Activated CD4-positive, alpha-beta T cell treated with anti-CD3 and anti-CD28 coated beads, Interleukin-2, Interleukin-6, amounts not matched to agents 100 ng/mL and 50 ng/mL, durations not matched to agents 16 hours and 8 hours (primary cell): ENCODE measurements at places on chromosomes 2 and 18.

DNA sequence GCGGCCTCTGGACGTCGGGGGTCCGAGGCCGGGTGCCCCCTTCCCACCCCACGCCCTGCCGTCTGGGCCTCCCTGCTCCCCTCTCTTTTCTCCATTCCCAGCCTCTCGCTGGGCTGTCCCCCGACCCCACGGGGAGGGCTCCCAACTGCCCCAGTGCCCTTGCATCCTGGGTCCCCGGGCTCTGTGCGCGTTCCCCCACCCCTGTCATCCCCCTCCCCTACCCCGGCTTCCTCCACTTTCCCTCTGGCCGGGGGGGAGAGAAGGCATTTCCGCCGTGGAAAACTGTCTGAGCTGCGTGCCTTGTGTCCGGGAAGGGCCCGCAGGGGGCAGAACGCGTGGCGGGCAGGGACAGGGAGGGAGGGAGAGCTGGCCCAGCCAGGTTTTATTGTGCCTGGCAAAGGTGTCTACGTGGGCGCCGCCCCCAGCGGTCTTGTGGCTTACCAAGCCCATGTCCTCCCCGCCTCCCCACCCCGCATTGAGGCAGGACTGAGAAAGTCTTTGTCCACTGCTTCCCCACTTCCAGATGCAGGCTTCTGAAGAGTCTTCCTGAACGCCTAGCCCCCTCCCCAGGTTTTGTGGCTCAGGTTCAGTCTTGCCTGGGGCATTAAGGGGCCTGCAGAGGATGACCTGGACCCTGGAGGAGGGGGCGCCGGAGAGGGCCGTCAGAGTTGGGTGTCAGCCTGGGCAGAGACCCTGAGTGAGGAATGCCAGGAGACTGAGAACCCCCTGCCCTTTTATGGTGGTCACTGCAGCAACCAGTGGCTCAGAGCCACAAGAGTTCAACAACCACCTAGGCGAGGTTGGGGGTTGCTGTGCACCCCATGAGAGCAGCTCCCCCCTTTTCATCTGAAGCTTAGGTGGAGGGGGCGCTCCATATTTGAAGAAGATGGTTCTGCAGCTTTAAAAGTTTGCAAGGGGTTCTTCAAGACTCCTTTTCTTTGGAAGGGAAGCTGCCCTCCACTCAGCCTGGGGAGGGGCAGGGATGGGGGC is 1.3 kb downstream of the ITM2C start:
- no peak for DNase-seq

GRCh38 chr2:134366359-134366758 is 112.5 kb downstream of the MGAT5 start:
- DNase-seq, result no peak

DNA sequence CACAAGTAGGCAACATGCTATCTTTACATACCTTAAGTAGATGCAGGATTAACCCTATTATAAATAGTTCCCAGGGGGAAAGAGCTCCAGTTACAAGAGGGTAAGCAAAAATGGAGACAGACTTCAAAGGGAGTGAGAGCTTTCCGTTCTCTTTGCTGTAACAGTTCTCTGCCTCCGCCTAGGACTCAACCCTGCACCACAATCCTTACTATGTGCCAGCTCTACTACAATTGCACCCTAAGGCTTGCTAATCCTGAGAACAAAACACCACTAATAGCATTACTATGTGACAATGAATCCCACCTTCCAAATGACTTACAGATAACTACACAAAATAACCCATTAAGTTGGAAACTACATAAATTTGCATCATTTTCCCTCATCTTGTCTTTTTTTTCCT is 7.7 kb downstream of the ZBTB14 start:
- no peak for DNase-seq

GRCh38 chr2:241867776-241868420 is 1.6 kb upstream of the RTP5 start:
- DNase-seq, result no peak

DNA sequence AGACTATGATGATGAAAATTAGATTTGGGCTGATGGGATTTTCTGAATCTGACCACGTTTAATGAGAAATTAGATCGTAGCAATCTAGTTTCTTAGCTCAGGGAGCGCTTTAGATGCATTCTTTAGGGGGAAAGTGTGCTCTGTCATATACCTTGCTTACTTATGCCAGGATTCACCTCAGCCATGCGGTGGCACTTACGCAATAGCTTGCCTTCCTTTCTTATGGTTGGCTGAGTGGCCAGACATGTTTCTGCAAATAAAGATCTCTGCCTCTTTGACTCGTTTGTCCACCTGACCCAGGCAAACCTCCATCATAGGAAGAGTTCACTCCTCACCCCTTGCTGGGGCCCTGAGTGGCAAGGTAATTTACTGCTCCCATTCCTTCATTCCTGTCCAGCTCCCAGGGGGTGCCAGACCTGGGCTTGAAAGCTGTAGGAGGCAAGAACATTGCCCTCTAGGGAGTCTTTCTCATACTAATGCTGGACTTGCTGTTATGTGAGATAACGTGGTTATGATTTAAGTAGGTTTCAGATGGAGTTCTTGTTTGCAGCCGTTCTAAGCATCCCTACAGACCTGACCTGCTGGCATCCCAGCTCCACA is 57.1 kb downstream of the FBLN7 start:
- no peak for DNase-seq

- no peak for DNase-seq
Measured at GRCh38 chr18:22489704-22490103, 72.0 kb upstream of the CTAGE1 start.

DNA sequence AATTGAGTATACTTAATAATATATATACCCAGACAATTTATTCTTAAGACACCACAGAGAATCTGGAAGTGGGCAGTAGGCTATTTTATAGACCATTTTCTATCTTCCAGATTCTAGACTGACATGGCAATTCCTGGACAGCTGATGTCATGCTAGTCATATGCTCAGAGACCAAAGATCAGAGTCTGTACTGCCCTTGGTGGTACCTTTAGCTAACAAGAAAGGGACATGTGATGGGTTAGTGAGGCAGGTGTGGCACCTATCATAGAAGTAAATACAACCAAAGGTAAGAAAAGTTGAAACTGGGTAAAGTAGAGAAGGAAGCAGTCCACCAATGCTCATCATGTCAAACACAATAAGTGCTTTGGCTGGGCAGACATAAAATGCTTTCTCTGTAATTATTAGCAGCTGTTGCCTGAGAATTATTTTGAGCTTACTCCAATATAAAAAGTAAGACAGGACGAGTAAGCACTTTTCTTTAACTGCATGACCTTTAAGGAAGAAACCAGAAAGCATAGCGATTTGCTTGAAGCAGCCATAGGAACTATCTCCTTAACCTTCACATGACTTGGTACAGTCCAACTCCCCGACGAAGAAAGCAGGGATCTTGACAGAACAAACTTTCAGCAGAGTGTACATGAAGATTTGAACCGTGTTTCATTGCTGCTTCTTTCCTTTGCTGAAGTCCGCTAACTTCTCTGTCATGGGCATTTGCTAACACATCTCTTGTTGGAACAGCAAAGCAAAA is 47.1 kb downstream of the SLC40A1 start:
- DNase-seq, result no peak

GRCh38 chr2:150428641-150429040 is 58.8 kb downstream of the RND3 start:
- no peak for DNase-seq

- DNase-seq, result no peak
Measured at GRCh38 chr2:216116418-216116817, 7.3 kb downstream of the XRCC5 start.

DNA sequence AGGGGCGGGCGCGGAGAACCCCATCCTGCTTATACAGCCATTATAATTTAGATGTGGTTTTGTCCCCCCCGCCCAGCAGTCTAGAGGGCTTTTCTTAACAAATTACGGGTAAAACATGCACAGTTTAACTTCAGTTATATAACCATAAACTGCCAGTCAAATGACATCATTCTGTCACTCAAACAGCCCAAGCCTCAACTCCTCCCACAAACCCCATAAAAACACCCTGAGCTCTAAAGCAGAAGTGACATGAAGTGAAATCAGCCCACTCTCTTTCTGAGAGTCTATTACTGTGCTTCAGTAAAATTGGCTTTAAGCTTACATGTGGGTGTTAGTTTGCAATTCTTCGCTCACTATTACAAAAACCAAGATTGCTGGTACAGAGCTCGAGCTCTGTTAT is 705.1 kb upstream of the GCFC2 start:
- no peak for DNase-seq

GRCh38 chr2:220134756-220135534 is 507.5 kb downstream of the SLC4A3 start:
- no peak for DNase-seq

- DNase-seq, result no peak
Measured at GRCh38 chr2:76193089-76193488, 482.4 kb upstream of the GCFC2 start.

- DNase-seq, result no peak
Measured at GRCh38 chr2:99153921-99154604, 679 bp downstream of the TSGA10 start.

DNA sequence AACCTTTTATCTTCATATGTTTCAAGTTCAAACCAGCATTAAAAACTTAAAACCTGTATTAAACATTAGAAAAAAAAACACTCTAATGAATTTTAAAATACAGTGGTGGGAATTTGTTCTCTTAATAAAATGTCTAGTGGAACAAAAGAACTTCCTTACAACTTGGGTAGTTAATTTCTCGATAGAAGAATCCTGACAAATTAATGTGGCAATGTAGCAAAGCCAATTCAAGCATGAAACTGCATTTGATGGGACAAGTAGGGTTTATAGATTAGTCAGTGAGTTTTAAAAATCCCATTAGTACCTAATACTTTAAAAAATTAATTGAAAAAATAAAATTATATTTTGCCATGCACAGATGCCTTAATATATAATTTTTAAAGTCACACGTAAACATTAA is 59.4 kb downstream of the PDE1A start:
- no peak for DNase-seq

GRCh38 chr2:54672590-54673456 is 50.6 kb upstream of the EML6 start:
- DNase-seq, result no peak

GRCh38 chr18:76801567-76802505 is 20.5 kb upstream of the ZNF236 start:
- DNase-seq, result peak; percentile 65

GRCh38 chr18:5759194-5759593 is 136.1 kb downstream of the TMEM200C start:
- no peak for DNase-seq

DNA sequence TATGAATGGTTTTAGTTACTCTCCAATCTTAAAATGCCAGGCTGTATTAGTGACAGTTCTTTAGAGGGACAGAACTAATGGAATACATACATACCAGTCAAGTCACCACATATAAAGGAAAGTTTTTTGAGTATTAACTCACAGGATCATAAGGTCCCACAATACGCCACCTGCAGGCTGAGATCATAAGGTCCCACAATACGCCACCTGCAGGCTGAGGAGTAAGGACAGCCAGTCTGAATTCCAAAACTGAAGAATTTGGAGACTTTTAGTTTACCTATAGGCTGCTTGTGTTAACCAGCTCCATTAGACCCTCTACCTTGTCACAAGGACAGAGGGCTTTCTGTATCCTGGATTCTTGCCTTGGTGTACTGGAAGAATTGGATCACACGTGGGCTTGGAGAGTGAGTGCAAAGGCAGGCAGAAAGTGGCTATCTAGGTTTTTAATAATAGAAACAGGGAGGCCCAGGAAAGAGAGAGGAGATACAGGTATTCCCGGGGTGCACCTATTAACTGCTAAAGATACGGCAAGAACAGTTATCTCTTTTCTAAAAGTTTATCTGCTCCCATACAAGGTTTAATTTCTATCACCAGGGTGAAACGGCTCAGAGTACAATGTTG is 234.9 kb upstream of the CYRIA start:
- DNase-seq, result peak; percentile 22

DNA sequence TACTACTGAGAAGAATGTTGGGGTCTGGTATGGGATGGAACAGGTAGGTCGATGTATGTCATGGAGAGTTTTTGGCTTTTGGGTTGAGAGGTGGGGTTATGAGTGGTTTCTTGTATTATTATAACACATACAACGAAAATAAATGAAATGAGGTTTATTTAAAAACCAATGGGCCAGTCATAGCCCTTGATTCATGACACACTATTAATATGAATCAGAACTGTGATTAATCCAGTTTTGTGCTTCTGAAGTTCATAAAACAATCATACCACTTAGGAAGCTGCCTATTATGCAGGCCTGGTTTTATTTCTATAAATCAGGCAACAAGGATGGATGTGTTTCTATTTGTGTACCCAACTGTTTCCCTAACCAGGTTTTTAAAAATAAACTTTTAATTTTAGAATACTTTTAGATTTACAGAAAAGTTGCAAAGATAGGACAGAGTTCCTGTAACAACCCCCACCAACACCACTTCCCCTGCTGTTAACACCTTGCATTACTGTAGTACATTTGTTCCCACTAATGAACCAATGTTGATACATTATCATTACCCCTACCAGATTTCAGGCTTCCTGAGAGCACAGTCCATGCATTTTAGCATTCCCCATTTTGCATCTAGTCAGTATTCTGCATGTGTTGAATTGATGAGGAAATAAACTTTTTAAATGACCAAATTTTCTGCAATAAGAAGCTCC is 37.5 kb upstream of the NCOA1 start:
- DNase-seq, result no peak

- DNase-seq, result no peak
Measured at GRCh38 chr2:205401511-205401910, 280.8 kb upstream of the NRP2 start.

- no peak for DNase-seq
Measured at GRCh38 chr18:57775937-57776336, 27.2 kb downstream of the ATP8B1 start.

GRCh38 chr2:20618886-20619521 is 31.9 kb downstream of the HS1BP3 start:
- no peak for DNase-seq

- no peak for DNase-seq
Measured at GRCh38 chr2:168138901-168139300, 108.5 kb downstream of the STK39 start.

DNA sequence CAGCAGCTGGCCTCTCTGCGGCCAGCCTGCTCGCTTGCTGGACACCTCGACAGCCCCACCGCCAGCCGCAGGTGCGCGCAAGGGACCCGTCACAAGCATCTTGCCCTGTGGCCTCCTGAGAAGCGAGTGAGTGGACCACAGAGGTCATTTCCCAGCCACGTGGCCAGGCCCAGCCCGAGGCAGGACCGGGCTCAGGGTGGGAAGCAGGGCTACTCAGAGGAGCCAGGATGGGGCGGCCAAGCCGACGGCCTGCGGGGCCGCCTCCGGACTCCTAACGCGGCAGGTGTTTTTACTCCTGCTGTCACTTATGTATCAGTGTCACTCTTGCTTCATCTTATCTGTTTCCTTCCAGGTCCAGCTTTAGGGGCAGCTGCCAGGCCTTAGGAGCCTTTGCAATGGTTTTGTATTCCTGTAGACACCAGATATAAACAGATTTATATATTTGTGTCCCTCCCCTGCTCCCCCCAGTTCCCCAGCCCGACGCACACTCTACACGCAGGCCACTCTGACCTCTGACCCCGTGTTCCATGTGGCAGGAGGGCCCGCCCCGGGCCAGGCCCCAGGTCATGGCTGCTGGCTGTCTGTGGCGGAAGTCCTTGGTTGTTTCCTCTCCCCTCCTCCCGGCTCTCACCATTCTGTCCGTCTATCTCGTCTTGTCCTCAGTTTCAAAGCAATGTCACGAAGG is 236.4 kb downstream of the ATAD2B start:
- DNase-seq, result no peak

GRCh38 chr2:105385731-105386540 is 12.9 kb downstream of the FHL2 start:
- no peak for DNase-seq
